ENCODE measurements at places on chromosomes 4 and X. TPM values are rescaled to one million over a fixed set of nuclear protein-coding genes. Genes with fewer than 3 reads are reported as not detected.

DNA sequence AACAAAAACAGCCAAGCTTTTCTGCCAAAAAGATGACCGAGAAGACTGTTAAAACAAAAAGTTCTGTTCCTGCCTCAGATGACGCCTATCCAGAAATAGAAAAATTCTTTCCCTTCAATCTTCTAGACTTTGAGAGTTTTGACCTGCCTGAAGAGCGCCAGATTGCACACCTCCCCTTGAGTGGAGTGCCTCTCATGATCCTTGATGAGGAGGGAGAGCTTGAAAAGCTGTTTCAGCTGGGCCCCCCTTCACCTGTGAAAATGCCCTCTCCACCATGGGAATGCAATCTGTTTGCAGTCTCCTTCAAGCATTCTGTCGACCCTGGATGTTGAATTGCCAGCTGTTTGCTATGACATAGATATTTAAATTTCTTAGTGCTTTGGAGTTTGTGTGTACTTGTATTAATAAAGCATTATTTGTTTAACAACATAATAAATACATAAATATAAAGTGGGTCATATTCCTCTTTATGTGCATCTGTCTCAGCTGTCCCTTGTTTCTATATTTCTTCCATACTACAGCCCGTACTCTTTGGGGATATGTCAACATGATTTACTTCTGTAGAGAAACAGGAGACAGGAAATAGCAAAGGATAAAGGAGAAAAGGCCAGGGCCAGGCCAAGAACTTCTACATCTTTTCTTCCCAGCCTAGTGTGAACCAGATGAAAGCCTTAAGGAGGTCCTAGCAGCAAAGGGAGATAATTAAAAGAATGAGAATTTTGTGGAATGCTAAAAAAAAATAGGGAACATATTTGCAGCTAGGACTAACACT lies 667 bp downstream of the PTTG2 start:
- DNase-seq: no peak

DNA sequence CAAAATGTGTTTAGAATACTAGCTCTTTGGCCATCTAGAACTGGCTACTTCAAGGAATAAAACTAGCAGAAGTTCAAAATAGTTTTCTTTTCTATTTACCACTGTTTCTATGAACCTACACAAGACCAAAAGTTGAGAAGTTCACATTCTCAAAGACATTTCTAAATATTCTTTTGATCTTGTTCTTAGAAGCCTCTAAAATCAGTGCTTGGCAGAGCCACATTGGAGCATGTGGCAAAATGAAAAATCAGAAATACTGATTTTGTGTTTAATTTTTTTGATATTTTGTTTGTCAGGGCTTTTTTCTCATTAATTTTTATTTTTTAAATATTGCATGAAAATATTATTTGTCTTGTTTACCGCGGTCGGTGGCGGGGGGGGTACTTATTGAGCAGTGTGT lies 853.8 kb upstream of the INTU start:
- no peak for DNase-seq

DNA sequence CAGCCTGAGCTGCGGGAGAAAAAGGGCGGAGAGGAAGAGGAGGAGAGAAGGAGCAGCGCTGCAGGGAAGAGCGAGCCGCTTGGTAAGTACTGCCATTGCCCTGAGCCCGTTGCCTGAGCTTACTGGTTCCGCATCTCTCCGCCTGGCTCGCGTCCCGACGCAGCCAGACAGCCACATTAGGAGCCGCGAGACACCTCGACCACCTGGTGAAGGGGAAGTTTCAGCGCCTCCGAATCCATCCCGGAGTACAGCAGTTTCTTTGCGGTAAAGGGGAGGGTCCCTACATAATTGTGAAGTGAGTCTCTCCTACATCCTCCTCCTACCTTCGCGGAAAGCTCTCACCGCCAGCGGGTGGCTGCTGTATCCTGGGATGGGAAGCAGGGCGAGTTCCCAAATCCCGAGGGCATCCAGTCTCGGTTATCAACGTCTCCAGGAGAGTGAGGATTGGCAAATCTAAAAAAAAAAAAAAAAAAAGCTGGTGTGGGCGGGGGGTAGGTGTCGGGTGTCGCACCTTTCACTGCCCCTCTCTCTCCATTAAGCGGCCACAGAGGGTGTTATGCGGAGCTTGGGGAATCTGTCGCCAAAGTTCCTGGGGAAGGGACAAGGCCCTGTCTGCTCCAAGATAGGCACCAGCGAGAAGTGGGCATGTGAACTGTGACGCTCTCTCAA lies 7.9 kb downstream of the TBX22 start:
- no peak for DNase-seq

DNA sequence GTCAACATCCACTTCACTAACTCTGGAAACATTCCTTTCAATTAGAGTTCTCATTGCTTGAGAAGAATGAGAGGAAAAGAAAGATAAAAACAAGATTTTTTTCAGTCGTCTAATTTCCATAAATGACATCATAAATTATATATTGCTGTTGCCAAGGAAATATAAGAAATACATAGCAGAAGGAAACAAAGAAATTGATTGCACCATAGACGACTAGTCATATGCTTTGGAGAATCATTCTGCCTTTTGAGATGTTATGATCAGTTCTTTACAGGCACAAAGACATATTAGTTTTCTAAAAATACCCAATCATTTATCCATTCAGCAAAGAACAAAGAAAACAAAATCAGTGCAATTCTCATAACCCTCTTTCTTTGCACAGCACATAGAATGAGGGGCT lies 672 bp upstream of the C1QTNF7 start:
- no peak for DNase-seq

GRCh38 chr4:178556796-178557195 lies 1114.6 kb upstream of the AGA start:
- DNase-seq: no peak

DNA sequence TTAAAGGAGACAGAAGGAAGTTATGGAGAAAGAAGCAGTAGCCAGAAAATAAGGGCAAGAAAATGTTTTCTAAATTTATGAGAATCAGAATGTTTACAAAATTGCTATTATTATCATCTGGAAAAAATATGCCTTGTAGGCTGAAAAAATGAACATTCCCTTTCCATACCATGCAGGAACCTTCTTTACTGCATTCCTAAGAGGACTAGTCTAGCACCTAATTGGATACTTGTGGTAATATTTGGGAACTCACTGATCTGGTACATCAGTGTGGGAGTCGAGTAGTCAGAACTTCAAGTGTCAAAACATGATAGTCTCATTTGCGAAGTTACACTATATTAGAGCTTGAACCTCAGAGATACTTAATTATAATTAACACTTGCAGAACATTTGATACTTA lies 51.9 kb downstream of the TET2 start:
- no peak for DNase-seq

GRCh38 chr4:40563401-40563800 lies 66.3 kb downstream of the RBM47 start:
- no peak for DNase-seq

GRCh38 chrX:77768787-77769186 lies 17.2 kb downstream of the ATRX start:
- no peak for DNase-seq

- DNase-seq: no peak
These were observed 1323.4 kb downstream of the C4orf33 start for GRCh38 chr4:130419211-130419975.

DNA sequence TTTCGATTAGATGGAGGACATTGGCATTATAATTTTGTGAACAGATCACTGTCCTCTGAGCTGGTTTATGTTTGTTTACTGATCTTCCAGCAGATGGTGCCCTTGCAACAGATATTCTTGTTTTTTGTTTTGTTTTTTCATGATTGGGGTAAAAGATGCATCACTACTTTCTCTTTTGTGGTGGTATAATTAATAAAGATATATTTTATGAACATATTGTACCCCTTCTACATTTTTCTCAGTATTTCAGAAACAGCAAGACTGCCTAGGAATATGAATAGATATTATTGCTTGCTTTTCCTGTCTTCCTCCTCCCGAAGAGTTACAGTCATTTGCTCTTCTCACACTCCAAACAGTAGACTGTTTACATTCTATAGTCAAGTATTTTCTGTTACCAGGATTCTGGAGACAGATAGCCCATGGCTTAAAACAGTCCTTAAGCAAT lies 905.2 kb downstream of the TRAM1L1 start:
- DNase-seq: no peak

GRCh38 chr4:29467044-29467717 lies 1253.0 kb upstream of the PCDH7 start:
- DNase-seq: no peak

- DNase-seq: no peak
These were observed 12.1 kb downstream of the USP9X start for GRCh38 chrX:41097326-41097725.

GRCh38 chr4:105894660-105895582 lies at the start of gene NPNT:
NPNT (plus strand) TSS chr4:105895471; CDS start chr4:105895653, 182 bp downstream.
- DNase-seq: no peak

- no peak for DNase-seq
These were observed 1343.8 kb upstream of the IGFBP7 start for GRCh38 chr4:58453956-58454355.

- no peak for DNase-seq
These were observed 6.3 kb downstream of the KLF3 start for GRCh38 chr4:38670109-38670901.

DNA sequence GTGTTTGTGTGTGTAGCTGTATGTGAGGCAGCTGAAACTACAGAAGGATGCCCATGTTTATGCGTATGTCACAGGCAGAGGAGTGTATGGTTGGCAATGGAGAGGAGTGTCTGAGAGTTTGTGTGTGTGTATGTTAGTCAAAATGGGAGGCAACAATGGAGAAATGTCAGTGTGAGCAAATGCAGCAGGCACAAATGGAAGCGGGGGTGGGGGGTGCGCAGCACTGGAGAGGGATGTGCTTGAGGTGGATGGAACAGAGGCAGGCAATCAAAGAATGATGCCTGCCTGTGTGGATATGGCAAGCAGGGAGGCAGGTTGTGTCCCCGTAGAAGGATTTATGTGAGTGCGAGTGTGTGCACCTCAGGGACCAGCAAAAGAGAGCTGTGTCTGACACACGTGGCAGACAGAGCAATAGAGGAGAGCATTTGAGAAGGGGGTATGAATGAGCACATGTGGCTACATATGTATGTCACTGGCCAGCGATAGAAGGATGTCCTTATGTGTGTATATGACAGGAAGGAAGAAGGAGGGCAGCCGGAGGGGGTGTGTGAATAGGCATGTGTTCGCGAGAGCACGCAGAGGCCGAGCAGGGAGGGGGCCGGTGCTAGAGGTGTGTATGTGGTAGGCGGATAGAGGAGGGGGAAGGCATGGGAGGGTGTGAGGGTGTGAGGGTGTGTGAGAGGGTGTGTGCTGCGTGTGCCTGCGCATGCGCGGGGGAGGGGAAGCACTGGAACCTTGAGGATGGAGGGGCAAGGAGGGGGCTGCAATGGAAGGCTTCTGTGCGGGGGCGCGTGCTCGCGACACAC lies 1.1 kb downstream of the PJA1 start:
- DNase-seq: peak; percentile 77

DNA sequence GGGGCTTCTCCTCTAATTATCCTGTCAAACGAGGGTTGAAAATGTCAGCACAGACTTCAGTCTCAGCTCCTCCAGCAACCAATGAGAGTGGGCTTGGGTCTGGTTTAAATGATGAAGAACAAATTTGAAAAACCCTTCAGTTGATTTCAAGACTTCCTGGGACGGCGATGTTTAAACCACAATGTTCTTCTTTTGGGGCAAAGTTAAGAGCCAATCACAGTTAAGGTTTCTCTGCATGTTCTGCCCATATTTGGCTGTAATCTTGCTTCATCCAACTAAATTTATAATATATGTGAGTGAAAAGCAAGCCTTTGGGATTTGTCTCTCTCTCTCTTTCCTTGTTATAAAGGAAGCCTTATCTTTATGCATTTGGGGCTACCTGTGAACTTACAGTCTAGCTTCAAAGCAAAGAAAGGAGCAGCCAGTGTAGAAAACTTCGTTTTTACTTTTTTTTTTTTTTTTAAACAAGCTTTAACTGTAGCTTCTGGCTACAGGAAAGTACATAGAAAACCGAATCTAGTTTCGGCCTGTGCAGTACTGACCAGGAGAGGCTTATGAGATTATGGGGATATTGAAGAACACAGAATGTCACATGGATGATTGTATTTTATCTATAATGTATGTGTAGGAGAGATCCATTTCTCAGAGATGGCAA lies 46.8 kb upstream of the FAM9C start:
- DNase-seq: no peak

- DNase-seq: no peak
These were observed 57.3 kb downstream of the RASL11B start for GRCh38 chr4:52919461-52919860.

GRCh38 chr4:74093981-74094623 lies 4.9 kb downstream of the CXCL2 start:
- no peak for DNase-seq

GRCh38 chr4:144656850-144657249 lies 10.9 kb downstream of the HHIP start:
- no peak for DNase-seq

GRCh38 chrX:15853586-15854079 lies 980 bp downstream of the AP1S2 start:
- no peak for DNase-seq

DNA sequence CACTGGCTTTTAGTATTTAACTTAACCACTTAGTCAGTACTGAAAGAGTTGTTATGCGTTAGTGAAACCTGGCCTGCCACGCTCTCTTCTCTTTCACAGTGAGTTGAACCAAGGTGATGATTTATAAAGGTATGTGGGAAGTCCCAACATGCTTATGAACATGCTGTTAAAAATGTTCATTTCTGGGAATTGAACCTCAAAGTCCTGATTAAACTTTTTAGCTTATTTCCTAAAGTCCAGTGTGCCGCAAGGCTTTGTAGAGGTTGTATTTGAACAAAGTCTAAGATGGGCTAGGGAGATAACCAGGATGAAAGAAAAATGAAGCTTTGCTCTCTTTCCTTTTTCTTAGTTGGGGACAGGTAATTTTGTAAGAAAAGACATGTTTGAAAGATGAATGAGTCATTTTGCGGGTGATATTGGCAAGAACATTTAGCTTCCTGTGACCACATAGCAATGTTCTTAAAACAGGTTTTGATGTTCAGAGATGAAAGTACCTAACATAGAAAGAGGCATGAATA lies 270.3 kb downstream of the DTHD1 start:
- no peak for DNase-seq

DNA sequence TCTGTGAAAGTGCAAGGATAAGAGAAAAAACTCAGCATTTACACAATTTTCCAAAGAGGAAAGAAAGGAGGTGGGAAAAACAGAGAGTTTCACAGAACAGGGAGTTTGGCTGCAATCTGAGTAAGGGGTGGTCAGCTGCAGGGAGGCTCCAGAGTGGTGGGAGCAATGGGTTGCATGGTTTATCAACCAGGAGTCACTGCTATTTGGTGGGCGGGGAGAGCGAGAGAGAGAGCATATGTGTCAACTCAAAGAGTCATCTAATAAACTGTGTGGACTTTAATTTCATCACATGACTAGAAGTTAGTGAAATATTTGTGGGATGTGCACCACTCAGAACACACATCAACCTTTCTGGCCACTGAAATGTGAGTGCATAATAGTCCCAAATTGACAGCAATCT lies 94.6 kb downstream of the FAM13A start:
- DNase-seq: no peak

Gene CAPN6
- not detected for total RNA-seq

Gene SPANXD
- not detected for total RNA-seq

Gene SPANXA1
- total RNA-seq: not detected

Gene TLR10
- total RNA-seq: not detected

Gene NCAPG
- total RNA-seq: 6.9 TPM

Gene LANCL3
- 0.03 TPM for total RNA-seq

Gene SPATA4
- 0.76 TPM for total RNA-seq

Gene RBM46
- not detected for total RNA-seq

Gene CDX4
- not detected for total RNA-seq

Gene CENPVL3
- total RNA-seq: 0.18 TPM

Gene NXF2B
- not detected for total RNA-seq

Gene ARMCX4
- 16.8 TPM for total RNA-seq

Gene COMMD8
- total RNA-seq: 14.7 TPM

Gene FATE1
- not detected for total RNA-seq

Gene CLGN
- not detected for total RNA-seq

Gene CYBB
- not detected for total RNA-seq

All from osteocyte (in vitro differentiated cells).